ENCODE measurements at places on chromosomes 6 and 20.
A peak's percentile ranks its signal among the peaks of the same experiment; 100 is the strongest.

DNA sequence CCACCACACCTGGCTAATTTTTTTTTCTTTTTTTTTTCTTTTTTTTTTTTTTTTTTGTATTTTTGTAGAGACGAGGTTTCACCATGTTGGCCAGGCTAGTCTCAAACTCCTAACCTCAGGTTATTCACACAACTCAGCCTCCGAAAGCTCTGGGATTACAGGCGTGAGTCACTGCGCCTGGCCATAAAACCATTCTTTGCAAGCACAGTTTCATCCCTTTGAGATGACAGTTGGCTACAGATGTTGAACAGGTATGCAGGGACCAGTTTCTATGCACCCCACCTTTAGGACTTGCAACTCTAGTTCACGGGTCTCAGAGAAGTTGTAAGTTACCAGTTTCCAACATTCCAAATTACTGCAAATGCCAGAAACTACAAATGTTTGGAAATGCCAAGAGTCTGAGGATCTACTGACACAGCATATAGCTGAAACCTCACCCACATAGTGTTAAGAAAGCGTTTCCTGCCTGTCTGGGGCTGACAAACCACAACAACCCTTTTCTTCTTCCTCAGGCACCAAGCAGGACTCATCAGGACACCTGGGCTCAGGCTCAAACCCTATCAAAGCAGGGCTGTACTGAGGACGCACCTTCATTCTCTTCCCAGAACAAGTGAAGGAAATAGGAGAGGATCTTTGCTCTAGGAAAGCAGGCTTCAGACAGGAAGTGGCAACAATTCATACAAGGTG lies 22.9 kb downstream of the ARHGAP18 start:
- no peak for DNase-seq

DNA sequence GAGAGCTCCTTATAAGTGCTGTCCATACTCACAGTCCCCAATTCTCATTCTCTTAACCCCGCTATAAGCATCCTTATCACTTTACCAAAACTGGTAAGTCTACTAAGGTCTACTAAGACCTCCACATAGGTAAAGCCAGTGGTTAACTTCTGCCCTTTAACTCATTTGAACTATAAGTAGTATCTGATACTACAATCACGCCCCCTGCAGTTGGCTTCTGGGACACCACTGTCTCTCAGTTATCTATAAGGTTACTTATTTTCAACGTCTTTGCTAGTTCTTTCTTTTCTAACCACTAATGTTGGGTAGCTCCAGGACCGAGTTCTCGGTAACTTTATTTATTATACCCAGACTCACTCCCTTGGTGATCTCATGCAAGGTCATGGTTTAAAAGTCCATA lies 142.6 kb downstream of the ARHGAP18 start:
- no peak for DNase-seq

GRCh38 chr6:121810158-121811032 lies 374.9 kb downstream of the GJA1 start:
- DNase-seq = no peak

- DNase-seq = no peak
These were observed 2.0 kb downstream of the CLIC5 start for GRCh38 chr6:46013639-46014038.

GRCh38 chr6:137927777-137928218 lies 60.7 kb downstream of the TNFAIP3 start:
- peak; percentile 51 for DNase-seq

Measured in stimulated activated CD8-positive, alpha-beta memory T cell treated with anti-CD3 and anti-CD28 coated beads, Interleukin-4, amount 100 ng/mL, for 4 hours (primary cell).